ENCODE measurements at places on chromosomes 5 and 9.

GRCh38 chr5:13501176-13501575 is 443.3 kb downstream of the DNAH5 start:
- no peak for DNase-seq

DNA sequence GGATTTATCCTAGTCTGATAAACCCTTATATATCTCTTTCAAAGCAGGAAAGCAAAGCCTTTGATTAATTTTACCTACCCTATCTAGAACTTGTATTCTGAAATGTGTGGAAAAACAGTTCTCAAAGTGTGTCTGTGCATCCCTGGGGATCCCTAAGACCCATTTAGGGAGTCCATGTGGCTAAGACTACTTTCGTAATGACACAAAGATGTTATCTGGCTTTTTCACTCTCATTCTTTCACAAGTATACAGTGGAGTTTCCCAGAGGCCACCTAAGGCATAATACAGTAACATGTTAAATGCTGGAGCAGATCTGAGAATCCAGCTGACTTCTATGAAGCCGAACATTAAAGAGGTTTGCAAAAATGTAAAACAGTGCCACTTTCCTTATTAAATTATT is 54.3 kb upstream of the TNFSF15 start:
- no peak for DNase-seq

DNA sequence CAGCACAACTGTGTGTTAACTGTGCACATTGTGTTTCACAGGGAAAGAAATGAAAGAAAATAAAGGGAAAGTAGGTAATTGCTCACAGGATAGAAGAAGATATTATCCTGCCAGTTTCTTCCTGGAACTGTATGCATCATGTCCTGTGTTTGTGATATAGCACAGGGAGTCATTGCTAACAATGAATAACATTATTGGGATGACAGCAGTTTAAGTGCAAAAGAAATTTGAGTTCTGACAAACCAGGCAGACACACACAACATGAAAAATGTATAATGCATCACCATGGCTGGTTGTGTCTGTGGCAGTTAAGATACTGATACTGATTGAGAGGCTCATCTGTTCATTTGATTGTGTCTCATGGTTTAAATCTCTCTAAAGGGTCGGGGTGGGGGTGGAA is 145.4 kb downstream of the SPATA31D1 start:
- DNase-seq: no peak

DNA sequence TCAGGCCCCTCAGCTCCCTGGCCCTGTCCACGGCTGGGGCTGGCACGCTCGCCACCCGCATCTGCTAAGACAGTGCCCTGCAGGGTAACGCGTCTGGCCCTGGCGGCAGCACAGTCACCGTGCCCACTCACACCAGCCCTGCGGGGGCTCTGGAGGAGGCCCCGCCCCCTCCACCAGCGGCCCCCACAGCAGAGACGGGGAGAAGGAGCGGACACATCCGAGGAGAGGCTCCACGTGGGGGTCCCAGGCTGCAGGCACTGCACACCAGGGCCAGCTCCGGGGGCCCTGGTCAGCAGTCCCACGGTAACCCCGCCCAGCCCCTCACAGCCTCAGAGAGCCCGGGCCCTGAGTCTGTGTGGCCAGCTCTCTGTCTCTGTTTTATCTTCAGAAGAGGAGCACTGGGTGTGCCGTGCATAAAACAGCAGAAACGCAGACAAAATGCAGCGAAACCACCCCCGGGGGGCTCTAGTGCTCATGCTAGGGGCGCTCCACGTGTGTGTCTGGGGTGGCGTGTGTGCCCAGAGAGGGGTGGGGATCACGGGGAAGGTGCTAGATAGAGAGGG is 47.5 kb upstream of the NRARP start:
- DNase-seq: no peak

DNA sequence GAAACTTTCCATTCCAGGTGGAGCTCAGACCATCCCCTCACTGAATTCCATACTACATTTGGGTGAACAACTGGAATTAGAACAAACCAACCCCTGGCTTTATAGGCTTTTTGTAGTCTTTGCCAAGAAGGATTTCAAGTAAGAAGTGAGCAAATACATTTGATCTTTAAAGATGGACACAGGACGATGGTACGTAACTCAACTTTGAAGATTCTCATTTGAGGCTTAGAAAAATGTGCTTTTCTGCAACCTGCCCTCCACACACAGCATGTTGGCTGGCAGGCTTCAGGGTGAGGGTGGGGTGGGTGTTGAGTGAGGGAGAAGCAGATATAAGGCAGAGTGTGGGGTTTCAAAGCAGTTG is 175.8 kb downstream of the DCP2 start:
- DNase-seq: no peak

DNA sequence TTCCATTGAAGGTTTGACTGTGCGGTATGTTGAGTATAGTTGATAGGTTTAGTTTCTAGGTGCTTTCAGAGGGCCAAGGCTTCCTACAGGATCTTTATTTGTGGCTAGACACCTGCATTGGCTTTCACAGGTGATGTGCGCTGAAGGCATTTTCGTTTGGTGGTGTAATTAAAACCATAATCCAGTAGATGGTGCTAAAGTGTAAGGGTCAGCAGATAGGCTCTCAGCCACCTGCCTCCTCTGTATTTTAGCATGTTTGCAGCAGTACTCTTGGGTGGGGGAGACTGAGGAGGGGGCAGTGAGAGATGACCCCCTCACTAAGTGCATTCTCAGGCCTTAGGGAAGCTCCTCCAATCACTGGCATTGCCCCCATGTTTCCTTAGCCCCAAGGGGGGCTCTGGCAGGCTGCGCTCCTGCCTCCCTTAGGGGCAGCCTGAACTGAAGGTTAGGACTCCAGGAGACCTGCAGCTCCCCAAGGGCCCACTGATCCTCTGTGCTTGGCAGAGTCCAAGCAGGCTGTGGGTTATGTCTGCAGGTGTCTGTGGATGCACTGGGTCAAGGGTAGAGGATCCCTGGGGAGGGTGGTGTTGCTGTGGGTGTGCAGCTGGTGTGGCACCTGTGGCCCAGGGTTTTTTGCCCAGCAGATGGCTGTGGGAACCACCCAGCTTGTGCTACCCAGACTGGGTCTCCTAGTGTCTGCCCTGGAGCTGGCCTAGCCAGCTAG is 23.4 kb downstream of the CDK20 start:
- DNase-seq: no peak

DNA sequence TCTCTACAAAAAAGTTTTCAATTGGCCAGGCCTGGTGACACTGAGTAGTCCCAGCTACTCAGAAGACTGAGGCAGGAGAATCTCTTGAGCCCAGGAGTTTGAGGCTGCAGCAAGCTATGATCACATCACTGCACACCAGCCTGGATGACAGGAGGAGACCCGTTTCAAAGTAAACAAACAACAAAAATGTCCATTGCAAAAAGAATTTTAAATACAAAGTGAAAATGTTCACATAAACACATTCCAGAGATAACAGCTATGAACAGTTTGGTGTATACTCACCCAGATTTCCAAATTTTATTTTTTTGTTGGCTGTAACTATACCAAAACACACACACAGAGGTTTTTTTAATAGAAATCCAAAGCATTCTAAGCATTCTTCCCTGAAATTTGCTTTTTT is 39.8 kb downstream of the ADRA1B start:
- DNase-seq: no peak

DNA sequence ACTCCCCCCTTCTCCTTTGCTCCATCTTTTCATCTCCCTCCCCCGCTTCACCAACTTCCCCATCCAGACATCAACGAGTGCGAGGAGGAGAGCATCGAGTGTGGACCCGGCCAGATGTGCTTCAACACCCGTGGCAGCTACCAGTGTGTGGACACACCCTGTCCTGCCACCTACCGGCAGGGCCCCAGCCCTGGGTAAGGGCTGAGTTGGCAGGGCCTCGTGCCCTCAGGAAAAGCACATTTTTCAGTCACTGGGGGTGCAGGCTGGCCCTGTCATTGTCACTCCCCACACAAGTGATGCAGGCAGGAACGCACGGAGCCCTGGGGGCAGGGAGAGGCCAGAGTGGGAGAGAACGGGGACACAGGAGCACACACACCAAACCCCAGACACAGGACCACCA is 12.4 kb upstream of the ASS1 start:
- DNase-seq: no peak

- no peak for DNase-seq
Observed at GRCh38 chr5:55823151-55823796, 27.9 kb upstream of the IL31RA start.

GRCh38 chr5:107483231-107484024 is 187.3 kb downstream of the EFNA5 start:
- DNase-seq: no peak

DNA sequence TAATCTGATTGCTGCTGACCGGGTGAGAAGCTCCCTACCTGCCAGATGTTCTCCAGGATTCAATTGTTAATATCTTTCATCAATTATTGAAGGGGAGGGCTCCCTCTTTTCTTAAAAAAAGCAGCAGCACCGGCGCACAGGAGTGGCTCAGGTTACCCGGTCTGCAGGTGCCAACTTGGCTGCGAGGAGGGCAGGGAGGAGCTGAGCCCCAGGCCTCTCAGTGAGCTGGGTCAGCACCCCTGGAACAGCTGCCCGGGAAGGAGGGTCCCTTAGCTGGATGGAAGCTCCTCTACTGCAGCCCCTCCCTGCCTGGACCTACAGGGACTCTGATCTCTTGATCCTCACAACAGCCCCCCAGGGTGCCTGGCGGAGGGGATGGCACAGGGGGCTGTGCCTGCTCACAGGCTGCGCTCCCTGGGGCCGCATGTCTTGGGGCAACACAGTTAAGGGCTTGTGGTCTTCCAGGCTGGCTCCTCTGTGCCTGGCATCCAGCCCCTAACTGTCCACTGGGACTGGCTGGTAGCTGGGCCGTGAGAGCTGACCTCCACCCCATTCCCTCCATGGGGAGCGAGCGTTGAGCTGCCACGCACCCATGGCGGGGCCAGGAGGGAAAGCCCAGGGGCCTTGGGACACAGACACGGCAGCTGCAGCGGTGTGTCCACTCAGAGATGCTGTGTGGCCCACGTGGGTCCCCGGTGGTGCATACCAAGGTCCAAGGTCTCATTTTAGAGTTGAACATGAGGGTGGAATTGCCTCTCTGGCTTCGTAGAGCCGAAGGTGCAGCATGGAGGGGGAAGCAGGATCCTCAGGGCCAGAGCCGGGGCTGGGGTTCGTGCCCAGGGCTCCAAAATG is 28.6 kb upstream of the TMEM250 start:
- DNase-seq: peak; percentile 11

- DNase-seq: no peak
Observed at GRCh38 chr9:109815366-109815947, 35.5 kb downstream of the PALM2AKAP2 start.

DNA sequence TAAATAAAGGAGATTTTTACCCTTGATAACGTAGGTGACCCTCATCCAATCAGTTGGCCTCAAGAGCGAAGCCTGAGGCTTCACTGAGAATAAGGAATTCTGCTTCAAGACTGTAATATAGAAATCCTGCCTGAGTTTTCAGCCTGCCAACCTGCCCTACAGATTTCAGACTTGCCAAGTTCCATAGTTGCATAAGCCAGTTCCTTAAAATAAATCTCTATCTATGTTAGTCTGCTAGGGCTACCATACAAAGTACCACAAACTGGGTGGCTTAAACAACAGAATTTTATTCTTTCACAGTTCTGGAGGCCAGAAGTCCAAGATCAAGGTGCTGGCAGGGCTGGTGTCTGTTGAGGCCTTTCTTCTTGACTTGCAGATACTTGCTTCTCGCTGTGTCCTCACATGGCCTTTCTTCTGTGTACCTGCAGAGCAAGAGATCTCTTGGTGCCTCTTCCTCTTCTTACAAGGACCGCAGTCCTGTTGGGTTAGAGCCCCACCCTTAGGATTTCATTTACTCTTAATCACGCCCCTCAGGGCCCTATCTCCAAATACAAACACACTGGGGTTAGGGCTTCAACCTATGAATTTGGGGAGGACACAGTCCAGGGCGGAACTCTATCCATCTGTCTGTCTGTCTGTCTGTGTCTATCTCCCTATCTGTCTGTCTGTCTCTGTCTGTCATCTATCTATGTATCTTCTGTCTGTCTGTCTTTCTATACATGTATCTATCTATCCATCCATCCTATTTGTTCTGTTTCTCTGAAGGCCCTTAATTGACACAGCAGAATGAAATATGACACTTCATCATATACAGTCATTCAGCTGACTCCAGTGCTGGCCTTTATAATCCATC is 17.0 kb upstream of the CMBL start:
- DNase-seq: no peak

DNA sequence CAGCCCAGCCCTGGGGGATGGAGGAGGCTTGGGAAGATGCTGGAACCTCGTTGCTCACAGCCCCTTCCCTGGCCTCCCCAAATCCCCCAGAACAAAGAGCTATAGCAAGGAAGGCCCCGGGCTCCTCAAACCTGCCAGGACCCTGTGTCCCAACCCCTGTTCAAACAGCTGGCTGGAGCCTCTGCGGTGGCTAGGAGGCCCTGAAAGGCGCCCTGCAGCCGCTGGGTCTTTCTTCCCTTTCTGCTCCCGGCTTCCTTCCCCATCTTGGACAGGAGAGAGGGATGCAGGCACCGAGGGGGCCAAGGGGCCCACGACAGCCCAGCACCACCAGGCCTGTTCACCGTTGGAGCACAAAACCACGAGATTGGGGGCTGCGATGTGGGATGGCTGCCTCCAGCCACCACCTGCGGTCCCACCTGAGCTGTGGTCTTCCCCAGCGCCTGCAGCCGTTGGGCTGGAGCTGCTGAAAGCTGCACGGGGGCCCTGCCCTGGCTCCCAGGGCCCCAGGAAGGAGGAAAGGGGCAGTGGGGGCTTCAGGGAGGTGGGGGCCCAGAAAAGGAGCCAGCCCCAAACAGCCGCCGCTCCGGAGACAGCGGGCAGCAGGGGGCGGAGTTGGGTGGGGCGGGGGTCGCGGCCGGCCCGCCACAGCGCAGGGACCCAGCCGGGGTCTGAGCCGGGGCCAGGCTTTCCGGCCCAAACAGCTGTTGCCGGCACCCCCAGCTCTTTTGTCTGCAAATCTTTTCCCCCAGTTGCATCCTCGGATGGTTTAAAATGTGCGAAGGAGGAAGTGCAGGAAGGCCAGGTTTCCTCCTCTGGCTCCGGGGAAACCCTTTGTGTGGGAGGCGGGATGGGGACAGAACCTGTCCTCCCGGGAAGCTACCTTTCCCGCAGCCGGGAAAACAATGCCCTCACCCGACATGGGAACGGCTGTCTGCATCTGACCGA is 16.1 kb downstream of the NOTCH1 start:
- DNase-seq: no peak

Measured in BE2C (cell line).